ENCODE measurements at places on chromosomes 3 and 15.

DNA sequence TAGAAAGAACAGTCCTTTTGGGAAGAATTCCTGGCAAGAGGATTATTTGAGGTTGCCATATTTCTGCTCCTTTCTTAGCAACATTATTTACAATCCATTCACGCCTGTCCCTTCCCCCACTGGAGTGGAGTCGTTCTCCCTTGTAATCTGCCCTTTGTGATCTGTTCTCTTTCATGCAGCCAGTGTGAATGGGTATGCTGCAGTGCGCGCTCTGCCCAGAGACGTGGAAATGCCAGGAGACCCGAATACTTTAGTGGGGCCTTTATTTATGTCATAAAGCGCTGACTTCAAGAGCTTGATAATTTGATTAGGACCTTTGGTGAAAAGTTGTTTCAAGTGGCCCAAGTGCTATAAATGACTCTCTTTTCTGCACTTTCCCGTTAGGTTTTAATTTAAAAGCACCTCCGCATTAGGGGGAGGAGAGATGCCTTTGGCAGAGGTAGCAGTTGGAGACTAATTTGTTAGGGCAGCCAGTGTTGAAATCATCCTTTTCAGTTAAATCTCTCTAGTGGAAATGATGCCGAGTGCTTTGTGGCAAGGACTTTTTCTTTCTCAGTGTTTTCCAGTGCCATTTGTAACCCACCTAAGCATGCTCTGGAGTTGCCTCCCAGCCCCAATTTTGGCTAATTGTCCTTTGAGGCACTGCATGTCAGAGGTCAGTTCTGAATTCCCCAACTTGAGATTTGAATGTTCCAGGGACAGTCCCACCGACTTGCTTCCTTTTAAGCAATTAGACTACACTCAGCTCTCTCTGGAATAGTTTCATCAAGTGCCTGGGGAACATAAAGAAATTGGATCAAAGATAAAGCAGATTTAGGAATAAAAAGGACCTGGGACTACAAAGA is 52.4 kb downstream of the PSMD6 start:
- no peak for DNase-seq

DNA sequence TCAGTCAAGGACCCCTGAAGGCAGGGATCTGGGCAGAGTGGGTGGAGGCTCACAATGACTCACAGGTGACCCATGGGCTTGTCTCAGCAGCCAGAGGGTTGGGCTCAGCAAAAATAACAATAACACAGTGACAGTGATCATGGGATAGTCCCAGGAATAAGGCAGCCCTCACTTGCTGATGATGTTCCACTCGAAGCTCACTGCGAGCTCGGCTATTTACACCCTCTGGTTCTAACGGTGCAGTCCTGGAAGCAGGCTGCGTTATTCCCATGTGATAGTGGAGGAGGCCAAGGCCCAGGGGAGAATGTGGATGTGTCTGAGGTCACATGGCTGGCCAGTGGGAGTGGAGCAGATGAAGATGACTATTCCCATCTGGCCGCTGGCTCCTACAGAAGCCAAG is 16.2 kb downstream of the CCDC33 start:
- no peak for DNase-seq

DNA sequence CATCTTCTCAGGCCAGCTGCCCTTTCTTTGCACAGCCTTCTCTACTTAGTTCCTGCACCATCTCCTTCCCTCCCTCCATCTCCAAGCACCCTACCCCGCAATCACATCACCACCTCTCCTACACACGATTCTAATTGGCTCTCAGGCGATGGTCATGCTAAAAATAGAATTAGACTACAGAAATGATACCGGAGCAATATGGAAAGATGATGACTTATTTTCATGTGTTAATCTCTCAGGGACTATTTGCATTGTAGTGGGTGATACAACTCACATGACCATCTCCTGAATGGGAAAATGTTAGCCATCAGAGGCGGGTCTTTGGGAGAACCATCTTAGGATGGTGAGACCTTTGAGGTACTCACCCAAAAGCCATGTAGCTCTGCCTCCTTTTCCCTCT is 54.7 kb upstream of the PPARG start:
- no peak for DNase-seq

- no peak for DNase-seq
Measured at GRCh38 chr3:51982352-51982837, 940 bp upstream of the ACY1 start.

- no peak for DNase-seq
Measured at GRCh38 chr3:13301286-13301987, 118.7 kb downstream of the NUP210 start.

GRCh38 chr3:11998092-11998491 is 6.1 kb upstream of the SYN2 start:
- DNase-seq, result no peak

GRCh38 chr15:29854413-29854812 is 32.1 kb upstream of the TJP1 start:
- no peak for DNase-seq

GRCh38 chr3:51876186-51876585 is 785 bp upstream of the IQCF5 start:
- DNase-seq, result no peak

DNA sequence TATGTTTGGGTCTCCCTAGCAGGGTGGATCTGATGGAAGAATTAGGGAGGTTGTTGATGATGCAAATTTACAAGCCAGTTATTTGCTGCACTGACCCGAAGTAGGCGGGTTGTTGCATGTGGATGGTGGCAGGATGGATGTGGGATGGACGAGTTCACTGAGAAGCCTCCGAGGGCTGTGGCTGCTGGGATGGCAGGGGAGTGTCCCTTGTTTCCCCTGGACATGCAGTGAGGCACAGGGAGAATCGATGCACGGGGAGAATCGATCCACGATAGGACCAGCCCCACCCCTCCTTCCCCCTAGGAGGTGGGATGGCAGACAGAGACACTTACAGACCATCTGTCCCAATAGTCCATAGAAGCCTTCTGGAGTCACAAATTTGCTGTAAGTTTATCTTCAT is 31.0 kb upstream of the KLF13 start:
- DNase-seq, result no peak

DNA sequence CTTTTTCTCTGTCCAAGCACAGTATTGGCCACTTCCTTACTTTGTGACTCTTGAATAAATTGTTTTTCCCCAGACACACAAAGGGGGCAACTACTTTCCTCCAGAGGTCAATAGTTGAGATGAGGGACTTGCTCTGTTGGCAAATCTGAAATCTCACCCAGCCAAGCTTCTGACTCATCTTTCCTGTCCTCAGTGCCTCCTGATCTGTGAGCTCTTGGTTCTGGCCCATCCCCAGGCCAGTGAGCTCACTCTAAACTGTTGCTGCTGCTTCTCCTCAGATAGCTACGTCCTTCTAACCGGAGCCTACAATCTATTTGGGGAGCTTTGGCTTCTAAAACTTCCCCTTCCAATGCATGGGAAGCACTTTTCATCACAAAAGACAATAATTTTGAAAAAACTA is 50.0 kb upstream of the NMD3 start:
- no peak for DNase-seq

- no peak for DNase-seq
Measured at GRCh38 chr3:188776447-188776846, 395.3 kb upstream of the TPRG1 start.

DNA sequence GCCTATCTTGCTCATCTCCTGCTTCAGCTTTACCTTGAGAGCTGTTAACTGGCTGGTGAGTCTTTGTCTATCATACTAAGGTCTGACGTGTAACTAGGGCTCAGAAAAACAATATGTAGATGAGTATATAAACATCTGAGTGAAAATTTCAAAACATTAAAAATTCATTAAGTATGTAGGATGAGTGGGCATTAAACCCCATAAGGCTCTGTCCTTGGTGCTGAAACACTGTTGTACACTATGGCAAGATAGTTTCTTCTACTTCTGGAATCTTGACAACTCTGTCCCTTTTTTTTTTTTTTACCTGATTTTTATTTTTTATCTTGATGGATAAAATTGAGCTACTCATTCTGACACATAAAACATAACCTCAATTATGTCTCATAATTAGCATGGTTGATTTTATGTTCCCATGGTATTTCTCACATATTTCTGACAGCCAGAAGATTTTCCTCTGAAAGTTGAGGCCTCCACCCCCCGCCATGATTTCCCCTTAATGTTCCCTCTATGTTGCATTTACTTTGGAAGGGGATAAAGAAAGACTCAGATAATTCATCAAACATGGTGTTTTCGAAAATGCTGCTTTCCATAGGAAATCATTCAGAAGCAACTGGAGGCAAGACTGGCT is 54.3 kb downstream of the DGKG start:
- DNase-seq, result no peak

GRCh38 chr3:148612278-148612677 is 85.4 kb upstream of the AGTR1 start:
- DNase-seq, result no peak

GRCh38 chr15:82014989-82015388 is 30.8 kb downstream of the MEX3B start:
- DNase-seq, result no peak

DNA sequence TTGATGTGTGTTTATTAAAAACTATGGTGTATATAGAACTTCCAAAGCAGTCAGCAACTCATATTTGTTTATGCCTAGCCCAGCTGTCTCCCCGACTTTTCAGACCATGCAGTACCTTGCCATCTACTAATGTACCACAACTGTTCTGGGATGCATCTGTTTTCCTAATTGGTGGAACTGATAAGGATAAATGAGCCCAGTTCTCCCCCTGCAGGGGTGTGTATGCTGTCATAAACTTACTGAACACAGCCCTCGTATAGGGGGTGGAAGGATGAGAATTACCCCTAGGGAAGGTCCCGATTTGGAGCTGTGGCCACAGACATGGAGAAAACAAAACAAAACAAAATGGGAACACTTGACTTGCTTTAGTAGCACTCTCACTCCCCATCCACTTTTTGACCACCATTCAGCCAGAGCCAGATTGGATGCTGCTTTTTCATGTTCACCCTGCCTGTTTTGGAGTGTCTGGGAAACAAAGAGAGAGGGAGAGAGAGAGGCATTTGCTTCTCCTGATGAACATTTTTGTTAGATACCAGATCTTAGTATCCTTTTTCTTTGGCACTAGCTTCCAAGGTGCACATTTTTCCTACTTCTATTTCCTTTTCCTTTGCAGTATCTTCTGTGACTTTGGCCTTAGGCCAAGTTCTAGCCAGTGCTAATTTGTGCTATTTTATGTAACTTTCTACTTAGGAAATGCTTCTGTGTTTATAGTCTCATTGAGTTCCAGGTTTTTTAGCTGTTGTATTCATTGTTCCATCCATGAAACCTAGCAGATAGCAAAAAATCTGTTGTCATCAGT is 29.1 kb downstream of the CADM2 start:
- no peak for DNase-seq

GRCh38 chr3:98986073-98986472 is 84.6 kb upstream of the DCBLD2 start:
- no peak for DNase-seq

GRCh38 chr3:9404680-9405079 is 7.3 kb downstream of the SETD5 start:
- no peak for DNase-seq

GRCh38 chr3:10088256-10088655 is 19.8 kb downstream of the FANCD2OS start:
- no peak for DNase-seq

DNA sequence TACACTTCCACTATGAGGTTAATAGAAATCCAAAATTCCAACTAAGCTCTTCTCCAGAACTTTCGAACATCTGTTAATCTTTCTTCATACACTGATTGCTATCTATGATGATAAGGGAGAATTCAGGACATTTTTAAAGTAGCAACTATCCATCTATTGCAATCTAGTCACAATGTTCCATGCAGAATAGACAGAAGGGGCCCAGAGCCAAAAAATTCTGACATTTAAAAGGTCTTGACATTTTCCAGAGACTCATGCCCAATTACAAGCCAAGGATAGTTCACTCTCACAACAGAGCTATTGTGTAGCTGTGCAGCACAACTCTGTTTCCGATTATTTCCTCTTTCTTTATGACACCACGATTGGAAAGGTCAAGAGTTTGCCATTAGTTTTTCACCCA is 999.7 kb upstream of the ALCAM start:
- no peak for DNase-seq

GRCh38 chr3:13866041-13866965 is 13.6 kb downstream of the WNT7A start:
- DNase-seq, result no peak

DNA sequence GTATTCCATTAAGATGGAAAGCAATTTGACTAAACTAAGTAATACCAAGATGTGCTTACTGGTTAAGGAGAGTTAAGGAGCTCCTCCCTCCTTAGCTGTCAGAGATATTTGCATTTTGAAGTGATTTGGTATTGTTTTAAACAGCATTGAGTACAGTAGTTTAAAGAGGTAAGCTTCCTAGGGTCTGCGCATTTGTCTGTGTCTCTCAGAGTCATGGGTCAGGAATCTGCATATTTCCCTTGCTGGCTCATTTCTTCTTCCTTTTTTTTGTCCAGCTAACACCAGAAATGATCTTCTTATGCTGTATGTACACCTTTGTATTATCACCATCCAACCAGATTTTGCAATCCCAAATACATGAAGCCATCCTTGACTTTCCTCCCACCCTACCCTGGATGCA is 163.0 kb upstream of the BFSP2 start:
- no peak for DNase-seq

- no peak for DNase-seq
Measured at GRCh38 chr3:122183521-122183892, at the start of gene CASR. Gene CASR (plus strand): TSS chr3:122183668. CDS start chr3:122254190, 70,522 bp downstream.

DNA sequence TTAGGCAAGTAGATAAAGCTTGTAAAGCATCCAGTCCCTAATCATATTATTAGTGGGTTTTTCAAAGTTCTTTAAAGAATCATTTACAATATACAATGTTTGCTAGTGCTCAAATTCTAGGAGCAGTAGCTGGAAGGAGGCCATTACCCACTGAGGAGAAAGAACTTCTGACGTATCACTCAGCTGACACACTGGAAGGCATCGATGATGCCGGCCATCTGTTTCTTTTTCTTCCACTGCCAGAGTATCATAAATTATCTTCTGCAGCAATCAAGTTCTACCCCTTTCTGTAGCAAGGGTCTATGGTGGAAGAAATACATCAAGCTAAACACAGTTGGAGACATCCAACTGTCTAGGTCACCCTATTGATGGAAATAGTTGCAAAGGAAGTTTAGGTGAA is 243.2 kb upstream of the LRRN1 start:
- DNase-seq, result no peak

Data from activated CD4-positive, alpha-beta T cell treated with anti-CD3 and anti-CD28 coated beads for 24 hours (primary cell).